ENCODE measurements at places on chromosomes 3 and 15.

DNA sequence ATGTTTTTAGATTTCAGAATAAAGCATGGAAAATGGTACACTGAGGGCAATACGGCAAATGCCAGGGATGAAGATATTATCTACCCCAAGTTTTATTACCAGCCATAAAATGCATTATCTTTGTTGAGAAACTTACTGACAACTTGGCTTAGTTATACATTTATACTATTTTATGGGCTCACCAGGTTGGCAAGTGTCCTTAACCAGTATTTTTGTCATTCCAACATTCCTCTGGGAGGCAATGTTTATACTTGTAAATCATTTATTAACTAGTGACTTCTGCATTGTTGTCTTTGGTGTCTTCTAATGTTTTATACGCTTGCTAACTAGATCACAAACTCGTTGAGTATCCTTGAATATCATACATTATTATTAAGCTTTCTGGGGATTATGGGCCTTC, 18.0 kb upstream of the ADGRG7 start:
- no peak for DNase-seq

DNA sequence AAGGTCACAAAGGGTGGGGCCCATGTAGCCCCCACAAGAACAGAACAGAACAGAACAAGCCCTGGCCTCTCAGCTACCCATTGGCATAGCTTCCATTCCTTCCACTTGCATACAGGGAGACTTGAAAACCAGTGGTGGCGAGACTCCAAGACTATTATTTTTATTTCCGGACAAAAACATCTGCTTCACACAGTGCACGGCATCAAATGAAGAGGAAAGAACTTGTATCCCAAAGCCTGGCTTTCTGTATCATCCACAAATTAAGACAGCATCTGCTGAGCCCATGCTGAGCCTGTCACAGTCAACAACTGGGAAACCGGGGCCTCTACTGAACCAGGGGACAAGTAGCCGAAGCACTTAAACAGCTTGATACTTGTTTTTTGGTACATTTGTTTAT, 56.0 kb downstream of the CLEC3B start:
- DNase-seq = peak; percentile 67

GRCh38 chr3:149479621-149480325, 5.3 kb downstream of the TM4SF4 start:
- DNase-seq = no peak

GRCh38 chr3:121724130-121724529, 25.4 kb downstream of the GOLGB1 start:
- DNase-seq = no peak
